CD4-positive, alpha-beta T cell treated with Interferon gamma for 1 hour (primary cell): ENCODE measurements at places on chromosomes 1 and 21.

GRCh38 chr1:176767714-176768136 lies 304.8 kb downstream of the PAPPA2 start:
- DNase-seq: no peak

GRCh38 chr1:226736908-226737818 lies 1.9 kb downstream of the ITPKB start:
- DNase-seq: peak; percentile 59

- DNase-seq: no peak
These were observed 54.0 kb upstream of the LRP8 start for GRCh38 chr1:53381790-53382401.

- DNase-seq: no peak
These were observed 43.4 kb downstream of the INKA2 start for GRCh38 chr1:111695801-111696200.

GRCh38 chr1:30777904-30778153 lies 20.3 kb upstream of the LAPTM5 start:
- no peak for DNase-seq

DNA sequence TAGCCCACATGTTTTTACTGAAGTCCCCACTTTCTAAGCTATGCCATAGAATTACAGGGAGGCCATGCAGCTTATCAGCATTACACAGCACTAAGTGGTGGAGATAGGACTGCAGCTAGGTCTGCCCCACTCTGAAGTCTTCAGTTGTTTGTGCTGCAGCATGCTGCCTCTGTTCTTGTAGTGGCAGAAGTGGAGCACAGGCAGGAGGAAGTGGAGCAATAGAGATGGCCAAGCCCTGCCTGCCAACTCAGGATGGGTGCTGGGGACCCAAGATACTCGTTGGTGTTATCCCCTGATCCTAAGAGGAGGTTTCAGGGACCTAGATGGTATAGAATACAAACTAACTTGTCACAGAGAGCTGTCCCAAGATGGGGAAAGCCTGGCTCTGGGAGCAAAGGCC lies 12.9 kb downstream of the MRPL37 start:
- DNase-seq: no peak

- DNase-seq: no peak
These were observed 67.7 kb upstream of the C1orf87 start for GRCh38 chr1:60141276-60141675.

DNA sequence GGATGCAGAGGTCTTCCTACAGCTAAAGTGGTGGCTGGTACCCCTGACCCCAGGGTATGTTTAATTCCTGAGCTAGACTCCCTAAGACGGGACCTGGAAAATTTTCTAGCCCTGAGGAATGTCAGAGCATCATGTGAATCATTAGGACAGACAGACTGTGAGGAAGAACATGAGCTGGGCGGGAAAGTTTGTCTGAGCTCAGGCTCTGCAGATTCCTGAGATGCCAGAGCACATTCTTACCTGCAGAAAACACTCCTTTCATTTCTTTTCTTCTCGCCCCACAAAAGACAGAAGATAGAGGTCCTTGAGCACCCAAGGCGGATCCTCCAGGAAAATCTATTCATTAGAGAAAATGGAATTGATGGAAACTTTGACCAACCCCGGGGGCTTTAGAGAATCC lies 6.5 kb downstream of the CAPN2 start:
- no peak for DNase-seq

- no peak for DNase-seq
These were observed 132.2 kb downstream of the SYT2 start for GRCh38 chr1:202578001-202578504.

GRCh38 chr1:84957966-84958365 lies 38.9 kb downstream of the MCOLN2 start:
- no peak for DNase-seq

DNA sequence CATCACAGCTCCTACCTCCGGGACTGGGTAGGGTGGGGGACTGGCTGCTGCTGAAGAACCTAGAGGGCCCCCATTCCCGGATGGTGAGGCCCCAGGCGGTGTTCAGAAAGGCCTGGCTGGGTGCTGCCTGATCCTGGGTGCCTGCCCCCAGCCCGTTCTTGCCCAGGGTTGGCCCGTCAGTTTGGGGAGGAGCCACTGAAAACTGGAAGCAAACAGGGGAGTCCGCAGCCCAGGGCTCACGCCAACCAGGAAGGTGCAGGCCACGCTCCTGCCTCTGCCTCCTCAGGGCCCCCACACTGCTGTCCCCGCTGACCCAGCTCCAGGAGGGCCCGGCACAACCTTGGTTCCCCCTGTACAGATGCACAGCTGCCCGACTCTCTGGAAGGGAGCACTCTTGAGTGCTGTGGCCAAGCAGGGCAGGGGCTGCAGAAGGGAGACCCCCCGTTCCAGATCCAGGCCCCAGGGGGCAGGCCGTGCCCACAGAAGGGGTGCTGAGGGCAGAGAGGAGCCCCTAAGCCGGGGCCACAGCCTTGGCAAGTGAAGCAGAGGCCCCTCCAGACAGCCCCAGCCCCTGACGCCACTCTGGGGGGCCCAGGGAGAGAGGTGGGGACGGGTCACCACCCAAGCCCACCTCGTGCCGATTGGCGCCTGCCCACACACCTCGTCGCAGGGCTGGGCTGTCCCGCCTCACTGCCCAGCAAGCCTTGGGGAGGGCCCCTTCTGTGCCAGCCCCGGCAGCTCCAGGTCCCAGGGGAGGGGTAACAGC lies 5.5 kb downstream of the C1QTNF12 start:
- DNase-seq: no peak

DNA sequence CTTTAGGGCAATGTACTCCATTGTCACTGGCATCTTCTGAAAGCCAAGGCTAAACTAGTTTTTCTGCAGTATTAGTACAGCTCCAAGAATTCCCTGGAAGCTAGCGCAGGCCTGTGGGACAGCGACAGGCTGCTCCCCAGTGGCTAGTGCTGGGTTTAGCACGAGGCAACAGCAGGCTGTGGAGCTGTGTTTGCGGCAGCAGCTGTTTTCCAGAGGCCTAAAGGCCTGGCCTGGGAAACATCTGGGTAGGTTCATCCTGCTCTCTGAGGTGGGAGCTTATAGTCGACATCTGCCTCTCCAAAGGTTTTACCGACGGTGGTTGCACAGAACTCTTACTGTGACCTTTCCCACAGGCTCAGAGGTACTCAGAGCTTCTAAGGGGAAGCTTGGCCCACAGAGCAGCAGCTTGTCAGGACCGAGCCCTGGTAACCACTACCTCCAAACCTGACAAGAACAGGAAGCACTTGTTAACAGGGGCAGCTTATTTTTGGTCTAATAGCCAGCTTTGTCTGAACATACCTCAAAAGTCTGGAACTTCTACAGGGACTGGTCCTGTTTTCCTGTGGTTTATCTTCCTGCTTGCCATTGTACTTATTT lies 17.2 kb downstream of the CC2D1B start:
- no peak for DNase-seq

DNA sequence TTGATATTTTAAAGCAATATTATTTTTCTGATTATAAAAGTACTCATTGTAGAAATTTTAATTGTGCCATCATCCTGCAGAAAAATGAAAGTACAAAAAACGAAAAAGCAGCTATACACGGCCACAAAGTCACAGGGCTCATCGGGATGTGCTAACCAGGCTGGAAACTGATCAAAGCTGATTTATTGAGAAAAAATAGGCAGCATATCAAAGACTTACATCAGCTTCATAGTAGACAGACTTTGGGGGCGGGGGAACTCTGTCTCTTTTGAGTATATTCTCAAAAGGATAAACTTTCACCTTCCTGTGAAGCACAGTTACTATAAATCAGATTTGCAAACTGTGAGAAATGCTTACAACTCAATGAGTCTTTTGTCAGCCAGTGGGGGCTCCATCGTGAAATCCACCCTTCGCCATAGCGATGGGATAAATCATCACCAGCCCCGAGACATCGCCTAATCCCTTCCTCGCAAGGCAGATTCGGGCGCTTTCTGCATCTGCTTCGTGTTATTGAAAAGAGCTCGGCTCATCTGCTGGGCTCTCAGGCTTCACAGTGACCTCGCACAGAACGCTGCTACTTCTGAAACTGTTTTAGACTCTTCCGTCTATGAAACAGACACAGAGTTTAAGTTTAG lies 69.2 kb upstream of the ERG start:
- DNase-seq: no peak

- no peak for DNase-seq
These were observed 67.3 kb downstream of the RHOU start for GRCh38 chr1:228802386-228803220.

GRCh38 chr21:38965910-38966504 lies 160.3 kb downstream of the ETS2 start:
- DNase-seq: no peak

DNA sequence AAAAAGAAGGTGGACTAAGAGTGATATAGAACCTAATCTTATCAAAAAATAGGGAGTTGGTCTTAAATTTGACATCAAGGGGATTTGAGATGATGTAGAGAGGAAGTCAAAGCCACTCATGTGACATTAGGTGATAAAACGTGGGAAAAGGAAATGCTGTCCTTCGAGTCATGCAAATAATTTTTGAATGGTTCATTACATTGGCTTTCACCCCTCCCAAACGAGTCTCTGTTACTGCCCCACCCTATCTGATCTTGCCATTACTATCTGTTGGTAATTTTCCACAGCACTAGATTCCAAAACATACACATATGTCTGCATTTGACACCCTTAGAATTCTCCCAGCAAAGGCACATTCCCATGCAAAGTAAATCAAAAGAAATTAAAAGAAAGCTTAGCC lies 531.1 kb upstream of the ADAMTS5 start:
- no peak for DNase-seq

DNA sequence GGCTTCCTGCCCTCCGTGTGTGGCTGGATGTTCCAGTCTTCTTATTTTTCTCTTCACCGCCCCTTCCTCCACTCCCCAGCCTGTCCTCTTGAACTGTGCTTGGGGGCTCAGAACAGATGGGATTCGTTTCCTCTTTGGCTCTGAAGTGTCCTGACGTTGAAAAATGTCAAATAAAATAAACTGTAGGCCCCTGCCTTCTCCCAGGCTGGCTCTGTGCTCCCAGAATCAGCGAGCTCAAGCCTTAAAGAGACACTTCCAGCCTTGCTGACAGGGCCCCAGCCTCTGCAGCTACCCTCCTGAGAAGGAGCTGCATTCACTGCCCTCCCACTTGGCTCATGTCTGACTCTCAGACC lies 104.2 kb upstream of the IPO9 start:
- DNase-seq: no peak

- no peak for DNase-seq
These were observed 7.0 kb downstream of the NAV1 start for GRCh38 chr1:201545851-201546492.

GRCh38 chr1:201298396-201299381 lies 15.4 kb downstream of the PKP1 start:
- no peak for DNase-seq

- no peak for DNase-seq
These were observed 52.3 kb downstream of the PAPPA2 start for GRCh38 chr1:176515310-176515709.

GRCh38 chr1:234605983-234606783 lies 3.8 kb downstream of the IRF2BP2 start:
- DNase-seq: peak; percentile 45

GRCh38 chr1:68470388-68470970 lies 20.7 kb upstream of the RPE65 start:
- no peak for DNase-seq

DNA sequence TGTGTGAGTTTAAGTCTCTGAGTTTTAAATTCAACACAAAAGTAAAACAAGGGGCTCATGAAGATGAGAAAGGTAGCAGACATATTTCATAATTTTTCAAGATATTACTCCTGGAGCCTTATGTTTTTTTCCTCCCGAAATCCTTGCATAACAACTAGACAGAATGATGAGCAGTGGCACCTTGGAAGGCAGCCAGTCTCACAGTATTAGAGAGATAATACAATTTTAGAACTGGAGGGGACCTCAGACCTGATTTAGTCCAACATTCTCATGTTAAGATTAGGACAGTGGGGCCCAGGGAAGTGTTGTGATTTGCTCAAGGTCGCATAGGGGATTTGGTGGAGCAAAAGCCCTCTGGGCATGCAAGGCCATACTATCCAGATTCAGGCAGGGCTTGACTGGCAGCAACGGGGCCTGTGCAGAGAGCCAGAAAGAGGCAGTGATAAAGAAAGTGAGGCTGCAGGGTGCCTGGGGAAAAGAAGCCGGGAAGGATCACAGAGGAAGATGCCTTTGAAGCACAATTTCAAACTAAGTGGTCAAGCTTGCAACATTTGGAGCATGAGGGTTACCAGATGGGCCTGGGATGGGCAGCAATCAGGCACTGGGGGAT lies 31.4 kb upstream of the BCL9 start:
- no peak for DNase-seq

DNA sequence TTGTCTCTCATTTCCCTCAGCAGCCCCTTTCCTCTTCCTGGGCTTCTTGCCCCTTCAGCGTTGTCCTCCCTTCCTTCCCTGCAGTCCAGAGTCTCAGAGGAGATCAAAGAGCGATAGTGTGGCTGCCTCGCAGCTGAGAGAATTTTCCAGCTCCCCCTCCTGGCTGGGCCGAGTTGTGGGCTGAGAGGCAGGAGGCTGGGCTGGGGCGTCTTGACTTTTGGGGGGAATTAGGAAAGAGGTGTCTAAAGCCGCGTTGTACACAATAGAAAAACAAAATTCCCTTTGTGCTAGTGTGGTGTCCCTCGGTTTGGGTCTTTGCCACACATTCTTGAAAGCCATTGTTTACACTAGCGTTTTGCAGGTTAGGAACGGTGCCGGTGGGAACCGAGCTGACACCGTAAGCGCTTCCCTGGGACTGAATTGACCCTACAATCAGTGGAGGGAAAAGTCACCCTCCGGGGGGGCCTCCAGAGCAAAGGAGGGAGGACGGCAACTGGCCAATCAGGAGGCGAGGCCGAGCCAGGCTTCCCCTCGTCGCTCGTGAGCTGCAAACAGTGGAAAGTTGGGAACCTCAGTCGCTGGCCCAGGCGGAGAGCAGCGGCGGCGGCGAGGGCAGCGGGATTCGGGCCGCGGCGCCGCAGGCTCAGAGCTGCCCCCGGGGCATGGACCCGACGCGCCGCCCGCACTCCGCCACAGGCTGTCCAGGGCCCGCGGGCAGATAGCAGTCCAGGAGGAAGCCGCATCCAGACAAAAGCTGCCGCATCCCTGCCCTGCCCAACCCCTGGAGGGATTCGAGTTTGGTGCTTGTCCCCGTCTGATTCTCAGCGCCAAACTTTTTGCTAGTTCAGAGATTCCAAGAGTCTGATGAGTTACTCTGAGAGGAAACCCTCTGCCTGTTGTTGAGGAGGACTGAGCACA lies at the start of gene HMCN1:
TSS of gene HMCN1 (plus strand) at position 574 of the 918 bp plus-strand sequence. CDS start 389 bp downstream, outside the sequence.
- no peak for DNase-seq

GRCh38 chr1:113003751-113004690 lies 48.0 kb upstream of the SLC16A1 start:
- DNase-seq: no peak
